ENCODE measurements at places on chromosomes 2 and 18. TPM values are rescaled to one million over a fixed set of nuclear protein-coding genes. Genes with fewer than 3 reads are reported as not detected.

LIPT1 gene
- total RNA-seq, result 9.1 TPM

DNA sequence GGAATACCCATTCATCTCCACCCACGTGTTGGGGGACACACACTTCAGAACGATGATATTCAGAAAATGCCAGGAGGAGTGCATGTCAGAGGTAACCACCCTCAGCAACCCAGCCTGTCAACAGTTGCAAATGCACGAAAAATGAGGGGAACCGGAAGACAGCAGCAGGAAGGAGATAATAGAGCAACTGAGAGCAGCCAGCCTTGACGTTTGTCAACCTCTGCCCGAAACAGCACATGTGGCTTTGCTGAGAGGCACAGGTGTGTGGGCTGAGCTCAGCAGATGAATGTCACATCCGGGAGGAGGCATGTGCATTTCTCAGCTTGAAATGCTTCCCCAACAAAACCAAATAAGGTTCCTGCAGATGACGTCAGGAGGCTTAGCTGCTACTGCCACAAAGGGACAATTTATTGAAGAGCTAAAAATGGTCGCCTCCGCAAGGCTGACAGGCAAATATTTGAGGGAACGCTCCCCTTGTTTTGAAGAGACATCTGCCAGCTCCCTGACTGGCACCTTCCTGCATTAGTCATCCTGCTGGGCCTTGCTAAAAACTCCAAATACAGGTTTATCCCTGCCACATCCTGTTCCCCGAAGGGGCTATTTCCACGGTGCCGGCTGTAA is 419.0 kb downstream of the NBAS start:
- no peak for DNase-seq

WDCP gene
- total RNA-seq, result 21.6 TPM

GRCh38 chr2:229099231-229099630 is 171.9 kb downstream of the PID1 start:
- no peak for DNase-seq

RUFY4 gene
- not detected for total RNA-seq

ERFE gene
- 0.09 TPM for total RNA-seq

DNA sequence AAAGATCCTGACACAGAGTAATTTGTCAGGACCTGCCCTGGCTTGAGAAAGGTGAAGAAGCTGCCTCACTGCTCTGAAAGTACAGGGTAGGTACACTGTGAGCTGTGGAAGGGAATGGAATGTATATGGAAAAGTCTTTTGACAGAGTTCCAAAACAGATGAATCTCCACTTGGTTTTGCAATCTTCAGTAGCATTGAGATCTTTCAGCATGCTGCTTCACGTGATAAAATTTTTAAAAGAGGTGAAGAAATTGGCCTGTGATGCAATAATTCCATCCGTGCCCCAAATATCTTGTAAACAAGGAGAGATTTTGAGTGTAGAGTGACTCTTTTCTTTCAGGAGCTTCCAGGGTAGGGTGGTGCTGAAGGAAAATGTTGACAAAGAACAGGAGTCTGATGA is 123.1 kb downstream of the OSR1 start:
- DNase-seq, result no peak

All from neural progenitor cell (in vitro differentiated cells).